ENCODE measurements at places on chromosomes 4 and X.

GRCh38 chrX:132480581-132481203 lies 8.1 kb downstream of the MBNL3 start:
- peak; percentile 58 for DNase-seq

GRCh38 chr4:81030061-81030980 lies at the start of gene BMP3:
Gene BMP3 (plus strand): TSS chr4:81030708. CDS start chr4:81031285, 577 bp downstream.
- DNase-seq: no peak

GRCh38 chr4:180794333-180794732 lies 1448.9 kb upstream of the TENM3 start:
- no peak for DNase-seq

- DNase-seq: no peak
Measured at GRCh38 chr4:148207068-148207467, 235.1 kb downstream of the NR3C2 start.

DNA sequence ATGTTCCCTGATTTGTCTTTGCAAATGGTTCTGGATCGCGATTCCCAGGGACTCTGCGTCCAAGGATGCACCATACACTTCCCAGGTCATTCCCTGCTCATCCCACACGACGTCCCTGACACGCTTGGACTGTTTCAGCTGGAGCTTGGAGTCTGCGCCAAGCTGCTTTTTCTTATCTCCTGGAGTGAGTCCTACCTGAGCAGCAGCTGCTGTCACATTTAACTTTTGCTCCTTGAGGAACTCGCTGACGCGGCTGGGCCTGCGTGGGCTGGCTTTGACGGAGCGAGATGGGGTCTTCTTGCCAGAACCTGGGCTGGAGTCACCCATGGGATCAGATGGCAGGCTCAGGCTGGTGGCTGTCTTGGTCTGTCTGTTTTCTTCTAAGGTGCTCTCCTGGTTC lies 59.6 kb downstream of the GPRIN3 start:
- no peak for DNase-seq

DNA sequence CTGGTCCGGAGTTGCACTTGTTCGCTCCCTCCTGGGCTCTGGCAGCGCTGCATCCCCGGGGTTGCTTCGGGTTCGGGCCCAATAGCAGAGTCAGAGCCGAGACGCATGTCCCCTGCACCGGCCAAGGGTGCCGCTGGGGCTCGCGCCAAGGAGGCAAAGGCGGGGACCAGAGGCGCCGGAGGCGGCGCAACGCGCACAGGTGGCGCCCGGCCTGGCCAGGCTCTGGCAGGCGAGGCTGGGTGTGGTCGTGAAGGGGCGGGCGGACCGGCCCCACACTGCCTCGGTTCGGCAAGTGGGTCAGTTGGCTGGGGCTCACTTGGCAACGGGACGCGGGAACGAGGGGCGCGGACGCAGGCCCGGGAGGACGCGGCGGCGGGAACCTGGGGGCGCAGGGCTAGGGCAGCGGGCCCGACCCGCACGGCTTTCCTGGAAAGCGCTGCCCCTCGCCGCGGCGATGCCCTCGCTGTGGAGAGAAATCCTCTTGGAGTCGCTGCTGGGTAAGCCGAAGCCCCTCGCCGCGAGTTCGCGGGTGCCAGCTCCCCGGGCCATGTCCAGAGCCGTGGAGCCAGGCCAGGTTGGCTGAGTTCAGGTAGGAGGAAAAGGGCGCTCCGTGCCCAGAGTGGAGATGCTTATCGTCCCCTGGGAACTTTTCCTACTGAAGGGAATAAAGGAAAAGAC lies at the start of gene CWH43:
CWH43 (plus strand) TSS at position 300 of the 678 bp plus-strand sequence; CDS start at position 455, 155 bp downstream.
- no peak for DNase-seq

GRCh38 chr4:169253904-169254303 lies 16.9 kb downstream of the SH3RF1 start:
- no peak for DNase-seq

- no peak for DNase-seq
Measured at GRCh38 chr4:105059337-105059736, 87.3 kb upstream of the TET2 start.

- no peak for DNase-seq
Measured at GRCh38 chrX:134599184-134599914, 58.9 kb downstream of the PLAC1 start.

- no peak for DNase-seq
Measured at GRCh38 chr4:4420421-4420820, 33.5 kb downstream of the NSG1 start.
